ENCODE measurements at places on chromosomes 4 and X.

DNA sequence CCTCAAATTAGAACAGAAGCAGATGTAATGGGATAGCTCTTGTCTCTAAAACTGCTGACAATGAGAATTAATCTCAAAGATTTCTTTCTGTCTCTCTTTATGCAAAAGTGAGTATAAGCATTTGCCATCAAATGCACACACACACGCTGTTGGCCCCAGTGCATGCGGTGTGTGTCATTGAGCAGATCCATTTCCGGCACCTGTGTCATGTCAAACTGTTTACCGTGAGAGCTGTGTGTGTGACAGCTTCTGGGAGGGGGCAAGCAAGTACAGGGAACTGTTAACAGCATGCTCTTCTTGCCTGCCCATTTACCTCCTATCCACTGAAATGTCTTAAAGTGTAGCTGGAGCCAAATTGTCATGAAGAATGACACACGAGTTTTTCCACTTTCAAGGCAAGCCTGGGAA is 297.9 kb upstream of the FAT4 start:
- no peak for DNase-seq

DNA sequence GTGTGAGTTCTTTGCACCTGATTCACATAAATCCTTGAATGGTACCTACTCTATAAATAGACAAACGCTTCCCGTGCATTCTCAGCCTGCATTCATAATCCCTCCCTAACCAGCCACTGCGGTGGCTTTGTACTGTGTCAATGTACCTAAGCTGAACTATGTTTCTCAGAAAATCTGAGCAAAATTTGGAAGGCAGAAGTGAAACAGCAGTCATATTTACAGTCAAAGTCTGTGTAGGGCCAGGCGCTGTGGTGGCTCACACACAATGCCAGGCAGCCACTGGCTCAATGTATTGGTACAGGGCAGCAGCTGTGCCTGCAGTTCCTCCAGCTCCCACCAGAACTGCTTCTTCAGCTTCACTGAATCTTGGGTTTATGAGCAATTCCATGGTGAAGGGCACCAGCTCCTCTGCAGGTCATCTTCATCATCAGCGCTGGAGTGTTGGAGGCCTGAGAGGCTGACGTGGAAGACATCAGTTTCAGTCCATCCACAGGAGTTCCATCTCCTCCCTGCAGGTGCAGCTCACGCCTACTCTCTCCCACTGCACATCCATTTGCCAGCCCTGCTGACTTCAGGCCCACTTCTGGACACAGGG is 32.3 kb upstream of the IRF2 start:
- peak; percentile 50 for DNase-seq

GRCh38 chrX:8374041-8374825 is 90.4 kb upstream of the VCX3B start:
- no peak for DNase-seq

DNA sequence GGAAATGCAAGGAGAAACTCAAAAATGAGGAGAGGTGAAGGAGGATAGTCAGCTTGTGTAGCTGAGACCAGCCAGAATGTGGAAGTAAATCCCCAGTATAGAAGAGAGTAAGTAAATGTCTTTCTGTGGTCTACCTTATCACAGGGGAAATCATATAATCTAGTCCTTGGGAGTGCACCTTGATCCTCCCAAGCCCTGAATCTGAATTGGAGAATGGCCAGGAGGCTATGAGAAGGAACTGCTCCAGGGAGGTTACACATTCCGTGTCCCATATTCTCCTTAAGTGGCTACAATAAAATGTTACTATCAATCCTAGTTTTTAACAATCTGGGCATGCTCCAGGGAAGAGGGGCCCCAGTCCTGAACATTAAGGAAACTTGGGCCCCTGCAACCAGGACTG is 10.8 kb downstream of the AGTR2 start:
- no peak for DNase-seq

- no peak for DNase-seq
Measured at GRCh38 chr4:145298885-145299284, 118.5 kb upstream of the OTUD4 start.

GRCh38 chr4:35966566-35966965 is 277.7 kb downstream of the ARAP2 start:
- no peak for DNase-seq

- no peak for DNase-seq
Measured at GRCh38 chr4:79958466-79959264, 114.4 kb downstream of the ANTXR2 start.

- DNase-seq, result peak; percentile 61
Measured at GRCh38 chrX:110795645-110796406, at the start of gene CHRDL1. TSS of gene CHRDL1 (minus strand) at chrX:110795817. CDS start at chrX:110792181, 3,636 bp downstream.

DNA sequence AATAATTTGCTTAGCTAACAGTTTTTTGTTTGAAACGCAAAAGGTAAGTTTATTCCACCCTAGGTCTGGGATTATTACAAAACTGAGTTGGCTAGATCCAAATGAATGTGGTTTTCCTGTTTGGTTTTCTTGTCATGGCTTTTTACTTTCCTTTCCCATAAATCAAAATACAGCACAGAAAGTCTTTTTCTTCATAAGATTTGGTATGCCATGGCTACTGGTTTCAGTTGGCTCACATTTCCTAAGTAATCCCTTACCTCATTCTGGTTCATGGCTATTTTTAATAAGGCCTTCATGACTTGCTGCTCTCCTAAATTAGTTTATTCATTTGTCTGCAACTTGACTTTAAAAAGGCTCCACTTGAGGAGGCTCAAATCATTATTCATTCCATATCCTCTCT is 12.9 kb upstream of the PAK3 start:
- no peak for DNase-seq

DNA sequence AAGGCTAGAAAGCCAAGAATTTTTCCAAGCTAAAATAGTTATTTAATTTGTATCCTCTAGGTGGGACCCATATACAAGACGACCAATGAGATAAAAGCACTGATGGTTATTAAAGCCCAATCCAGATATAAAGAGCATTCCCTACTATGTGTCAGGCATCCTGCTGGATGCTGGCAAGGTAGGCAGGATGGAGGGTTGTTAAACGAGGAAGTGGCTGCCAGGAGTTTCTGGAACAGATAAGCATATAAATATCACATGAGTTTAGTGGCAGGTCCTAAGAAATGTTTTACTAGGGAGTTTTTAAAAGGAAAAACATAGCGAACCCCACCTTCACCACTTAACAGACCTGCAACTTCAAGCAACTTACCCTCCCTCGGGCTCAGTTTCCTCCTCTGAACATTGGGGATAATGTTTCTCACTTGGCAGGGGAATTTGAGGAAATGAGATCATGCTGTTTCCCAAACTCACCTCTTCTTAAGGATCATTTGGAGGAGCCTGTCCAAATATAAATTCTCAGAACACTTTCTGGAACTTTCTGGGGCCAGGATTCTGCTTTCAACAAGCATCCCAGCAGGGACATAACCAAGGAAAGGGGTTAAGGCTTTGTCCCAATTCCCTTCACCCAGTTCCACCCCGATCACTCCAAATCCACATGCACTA is 94.3 kb upstream of the LDB2 start:
- DNase-seq, result no peak

GRCh38 chr4:85952972-85953650 is 406.7 kb downstream of the MAPK10 start:
- DNase-seq, result no peak

DNA sequence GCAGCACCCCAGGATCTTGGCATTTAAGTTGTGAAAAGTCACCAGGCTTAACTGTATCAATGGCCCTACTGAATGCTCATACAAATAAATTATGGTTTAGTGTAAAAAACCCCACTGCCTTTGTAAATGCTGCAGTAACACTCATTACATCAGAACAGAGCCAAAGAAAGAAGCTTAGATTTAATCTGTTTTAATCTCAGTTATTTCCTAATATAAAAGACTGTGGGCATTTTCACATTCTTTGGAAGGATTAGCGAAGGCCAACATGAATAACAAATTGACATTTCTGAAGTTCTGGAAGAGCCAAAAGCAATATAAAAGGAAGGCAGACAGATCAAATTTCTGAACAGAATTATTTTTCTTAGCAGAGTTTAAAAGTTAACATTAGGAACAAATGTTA is 140.0 kb upstream of the HCCS start:
- no peak for DNase-seq

DNA sequence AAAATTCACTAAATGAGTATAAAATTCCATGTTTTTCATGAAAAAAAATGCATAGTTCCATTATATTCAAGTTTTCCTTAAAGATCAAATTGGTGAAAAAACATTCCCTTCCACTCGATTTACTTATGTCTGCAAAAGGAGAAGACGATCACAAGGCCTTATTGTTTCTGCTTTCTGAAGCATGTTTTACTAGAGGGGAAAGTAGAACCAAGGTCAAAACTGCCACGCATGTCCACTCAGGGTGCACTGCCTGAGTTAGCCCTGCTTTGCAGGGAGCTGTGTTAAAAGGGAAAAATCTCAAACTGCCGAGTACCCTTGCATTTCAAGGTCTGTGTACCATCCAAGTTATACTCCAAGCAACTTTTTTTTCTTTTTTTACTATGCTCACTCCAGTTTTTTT is 57.2 kb downstream of the TRAPPC11 start:
- DNase-seq, result peak; percentile 23

- DNase-seq, result no peak
Measured at GRCh38 chrX:72621625-72622485, 49.2 kb upstream of the HDAC8 start.
